ENCODE measurements at places on chromosomes 16 and 17.

DNA sequence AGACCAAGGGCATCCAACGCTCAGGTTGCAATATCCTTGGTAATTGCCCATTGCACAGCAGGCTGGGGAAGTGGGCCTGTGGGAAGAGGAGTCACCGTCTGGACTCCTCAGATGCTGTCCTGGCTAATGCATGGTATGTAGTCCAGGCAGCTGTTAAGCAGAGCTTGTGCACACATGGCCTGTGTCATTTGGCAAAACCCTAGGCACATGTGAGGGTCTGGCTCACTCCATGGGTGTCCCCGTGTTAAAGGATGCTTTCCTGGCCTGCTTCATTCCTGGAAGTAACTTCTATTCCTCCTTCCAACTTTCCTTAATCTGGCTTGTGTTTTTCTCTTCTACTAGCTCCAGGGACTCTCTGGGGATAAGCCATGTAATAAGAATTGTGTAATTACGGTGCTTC lies 378.0 kb upstream of the CA10 start:
- DNase-seq: no peak

DNA sequence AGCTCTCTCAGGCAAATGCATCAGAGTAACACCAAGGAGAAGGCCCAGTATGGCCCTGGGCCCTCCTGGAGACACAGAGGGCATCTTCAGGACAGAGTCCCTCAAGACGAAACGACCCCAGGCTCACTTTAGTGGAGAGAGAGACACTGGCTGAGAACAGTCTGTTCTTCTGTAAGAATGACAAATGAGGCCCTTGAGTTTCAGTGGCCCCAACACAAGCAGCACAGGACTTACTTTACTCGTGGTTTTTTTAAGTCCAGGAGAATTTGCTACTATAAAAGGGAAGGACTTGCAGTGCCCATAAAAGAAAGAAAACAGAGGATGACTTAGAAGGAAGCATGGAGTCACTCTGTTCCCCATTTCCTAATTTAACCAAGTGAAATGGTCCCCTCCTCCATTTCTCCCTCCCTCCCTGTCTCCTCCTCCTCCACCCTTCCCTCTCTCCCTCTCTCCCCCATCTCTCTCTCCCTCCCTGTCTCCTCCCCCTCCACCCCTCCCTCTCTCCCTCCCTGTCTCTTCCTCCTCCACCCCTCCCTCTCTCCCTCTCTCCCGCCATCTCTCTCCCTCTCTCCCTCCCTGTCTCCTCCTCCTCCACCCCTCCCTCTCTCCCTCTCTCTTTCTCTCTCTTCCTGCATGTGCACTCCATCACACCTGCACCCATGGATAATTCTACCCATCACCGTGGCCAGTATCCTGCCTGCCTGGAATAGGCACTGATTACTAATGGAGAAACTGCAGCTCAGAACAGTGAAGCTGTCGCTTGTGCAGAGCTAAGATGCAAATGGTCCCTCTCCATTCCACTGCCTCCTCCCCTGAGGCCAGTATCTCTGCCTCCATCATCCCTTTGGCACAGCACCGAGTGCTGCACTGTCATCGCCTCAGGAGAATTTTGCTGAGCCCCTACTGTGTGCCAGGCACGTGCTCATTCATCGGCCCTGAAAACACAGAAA lies 47.3 kb upstream of the RBFOX3 start:
- DNase-seq: no peak

- no peak for DNase-seq
Observed at GRCh38 chr17:40530531-40530994, 29.1 kb upstream of the TNS4 start.

DNA sequence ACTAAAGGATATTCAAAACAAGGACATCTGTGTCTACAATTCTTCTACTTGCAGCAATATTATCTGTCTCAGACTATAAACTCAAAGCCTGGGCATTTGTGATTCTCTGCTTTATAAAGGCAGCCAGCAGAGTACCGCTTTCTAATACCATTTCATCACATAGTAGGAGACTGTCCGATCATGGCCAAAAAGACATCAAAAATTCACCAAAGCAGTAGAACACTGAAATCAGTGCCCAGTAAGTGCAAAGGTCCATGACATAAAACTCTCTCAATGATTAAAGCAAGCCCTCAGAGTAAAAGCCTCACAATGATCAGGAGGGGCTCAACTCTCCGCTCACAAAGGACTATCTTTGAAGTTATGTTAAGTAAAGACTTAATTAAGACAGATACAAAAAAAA lies 23.0 kb downstream of the ERN1 start:
- DNase-seq: no peak

DNA sequence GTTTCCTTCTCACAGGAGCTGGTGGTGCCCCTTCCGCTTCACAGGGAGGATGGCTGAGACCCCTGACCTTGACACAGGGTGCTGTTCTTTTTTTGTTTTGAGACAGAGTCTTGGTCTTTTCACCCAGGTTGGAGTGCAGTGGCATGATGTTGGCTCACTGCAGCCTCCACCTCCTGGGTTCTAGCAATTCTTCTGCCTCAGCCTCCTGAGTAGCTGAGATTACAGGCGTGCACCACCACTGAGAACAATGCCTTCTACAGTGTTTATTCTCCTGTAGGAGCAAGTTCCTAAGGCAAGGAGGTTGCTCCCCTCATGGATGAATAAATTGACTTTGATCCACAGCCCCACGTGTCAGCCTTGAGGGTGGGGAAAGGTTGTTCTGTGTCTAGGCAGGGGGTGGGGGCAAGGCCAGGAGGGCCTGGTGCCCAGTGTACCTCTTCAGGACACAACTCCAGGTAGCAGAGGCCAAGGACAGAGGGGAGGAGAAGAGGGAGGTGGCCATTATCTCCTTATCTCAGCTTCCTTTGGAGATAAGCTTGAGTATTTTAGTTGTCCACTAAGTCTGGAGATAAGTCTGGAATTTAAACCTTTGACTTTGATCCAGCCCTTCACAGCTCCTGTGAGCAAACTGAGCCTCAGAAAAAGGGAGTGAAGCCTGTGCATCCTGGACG lies 159.4 kb downstream of the SEC14L1 start:
- no peak for DNase-seq

GRCh38 chr17:14813649-14814370 lies 451.3 kb downstream of the PMP22 start:
- no peak for DNase-seq

GRCh38 chr17:80938556-80938955 lies 53.1 kb upstream of the CHMP6 start:
- no peak for DNase-seq

- DNase-seq: no peak
Observed at GRCh38 chr17:41417576-41418015, 6.8 kb downstream of the KRT37 start.
